Fibroblast of skin of right biceps (primary cell): ENCODE measurements at places on chromosomes 3 and 15.
A peak's percentile ranks its signal among the peaks of the same experiment; 100 is the strongest.

- DNase-seq = no peak
Measured at GRCh38 chr3:162704238-162704637, 1207.6 kb downstream of the OTOL1 start.

- no peak for DNase-seq
Measured at GRCh38 chr3:127026661-127027060, 43.7 kb downstream of the PLXNA1 start.

DNA sequence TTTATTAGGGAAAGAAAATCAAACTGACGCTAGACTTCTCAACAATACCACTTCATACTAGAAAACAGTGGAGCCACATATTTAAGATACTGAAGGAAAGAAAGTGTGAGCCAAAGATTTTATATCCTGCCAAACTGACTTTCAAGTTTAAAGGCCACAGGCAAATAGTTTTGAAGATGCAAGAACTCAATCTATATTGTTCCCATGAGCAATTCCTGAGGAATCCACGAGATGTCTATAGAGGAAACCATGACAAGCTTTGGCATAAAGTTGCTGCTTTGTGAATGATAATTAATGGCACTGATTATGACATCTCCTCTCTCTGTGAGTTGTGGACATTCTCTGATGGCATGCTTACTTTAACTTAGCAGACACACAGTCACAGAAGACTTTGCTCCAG, 276.1 kb upstream of the GOLGA6L4 start:
- peak; percentile 16 for DNase-seq

DNA sequence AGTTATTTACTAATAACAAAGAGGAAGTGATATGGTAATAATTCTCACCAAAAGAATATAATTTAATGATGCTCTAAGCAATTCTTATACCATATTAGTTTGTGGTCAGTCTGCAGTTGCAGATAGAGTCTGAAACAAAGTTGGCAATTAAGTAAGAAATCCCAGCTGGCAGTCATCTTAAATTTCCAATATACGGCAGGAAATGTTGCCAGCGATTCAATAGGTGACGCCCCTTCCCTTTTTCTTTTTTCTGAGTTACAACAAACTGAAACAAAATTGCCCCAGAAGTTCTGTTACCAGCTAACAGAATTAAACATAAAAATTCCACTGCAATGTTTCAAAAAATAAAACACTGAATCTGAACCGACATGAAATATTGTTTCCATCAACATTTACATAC, 26.7 kb downstream of the LRRFIP2 start:
- no peak for DNase-seq

GRCh38 chr3:23760871-23761373, 44.8 kb upstream of the UBE2E1 start:
- no peak for DNase-seq

DNA sequence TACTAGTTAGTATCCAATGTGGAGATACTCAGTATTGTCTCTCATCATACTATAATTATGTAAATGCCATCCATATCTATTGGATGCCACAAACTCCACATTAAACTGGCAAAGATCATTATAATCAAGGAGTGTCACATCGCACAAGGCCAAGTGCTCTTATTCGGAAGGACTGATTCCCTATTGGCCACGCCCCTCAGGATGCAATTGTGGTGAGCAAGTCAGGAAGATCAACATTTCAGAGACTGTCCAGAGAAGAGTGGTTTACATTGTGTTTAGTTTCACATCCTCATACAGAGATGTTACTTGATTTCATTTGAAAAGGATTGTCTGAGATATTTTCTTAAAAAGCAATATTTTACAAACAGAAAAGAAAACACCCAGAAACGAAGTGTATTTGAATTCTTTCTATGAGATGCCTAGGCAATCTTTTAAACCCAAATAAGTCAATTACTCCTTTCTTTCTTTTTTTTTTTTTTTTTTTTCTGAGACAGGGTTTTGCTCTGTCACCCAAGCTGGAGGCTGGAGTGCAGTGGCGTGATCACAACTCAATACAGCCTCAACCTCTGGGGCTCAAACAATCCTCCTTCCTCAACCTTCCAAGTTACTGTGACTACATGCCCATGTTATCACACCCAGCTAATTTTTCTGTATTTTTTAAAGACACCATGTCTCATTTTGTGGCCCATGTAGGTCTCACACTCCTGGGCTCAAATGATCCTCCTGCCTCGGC, 369.1 kb downstream of the RBMS3 start:
- peak; percentile 64 for DNase-seq

DNA sequence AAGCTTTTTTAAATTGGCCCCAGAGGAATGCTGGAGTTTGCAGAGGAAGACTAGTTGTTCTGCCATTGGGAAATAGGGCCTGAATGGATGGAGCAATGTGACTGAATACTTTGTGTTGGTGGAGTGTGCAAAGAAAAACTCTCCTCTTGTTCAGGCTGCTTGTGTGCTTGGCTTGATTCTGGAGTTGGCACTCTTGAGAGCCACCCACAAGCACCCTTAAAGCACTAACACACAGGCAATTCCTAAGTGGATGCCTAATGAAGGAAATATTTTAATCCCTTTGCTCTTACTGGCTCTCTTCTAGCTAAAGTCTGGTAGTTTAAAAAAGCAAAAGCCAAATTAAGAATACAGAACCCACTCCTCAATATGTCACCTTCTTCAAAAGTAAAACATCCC, 304.4 kb upstream of the C2CD4B start:
- DNase-seq = peak; percentile 71

DNA sequence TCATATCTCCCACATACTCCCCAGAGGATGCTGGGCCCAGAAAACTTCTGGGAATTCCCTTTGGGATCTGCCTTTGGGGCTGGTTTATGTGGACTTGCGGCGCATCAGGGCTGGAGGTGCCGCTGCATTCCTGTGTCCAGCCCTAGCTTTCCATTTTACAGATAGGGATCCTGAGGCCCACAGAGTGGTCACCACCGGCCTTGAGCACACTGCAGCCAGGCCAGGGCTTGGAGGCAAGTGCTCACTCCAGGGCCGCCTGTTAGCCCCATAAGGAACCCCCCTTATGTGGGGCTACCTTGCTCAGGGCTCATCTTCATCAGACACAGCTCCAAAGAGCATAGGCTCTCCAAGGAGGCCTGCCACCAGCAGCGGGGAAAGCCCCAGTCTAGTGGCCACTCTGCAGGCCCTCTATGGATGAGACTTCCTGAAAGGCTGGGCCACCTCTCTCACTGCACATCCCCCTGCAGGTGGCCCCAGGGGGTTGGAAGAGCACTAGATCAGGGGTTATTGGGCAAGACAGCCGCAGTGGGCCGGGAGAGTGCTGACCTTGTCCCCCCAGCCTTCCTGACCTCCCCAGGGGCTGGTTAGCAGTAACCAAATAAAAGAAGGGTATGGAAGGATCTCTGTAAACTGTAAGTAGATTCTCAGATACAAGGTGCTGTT, 9.2 kb upstream of the ATP2B2 start:
- DNase-seq = no peak

- DNase-seq = no peak
Measured at GRCh38 chr3:5341610-5342009, 154.1 kb downstream of the EDEM1 start.
